ENCODE measurements at places on chromosomes 5 and 9.

- no peak for DNase-seq
Observed at GRCh38 chr5:68499987-68500386, 284.4 kb downstream of the PIK3R1 start.

- peak; percentile 44 for DNase-seq
Observed at GRCh38 chr9:128927731-128928411, 7.1 kb downstream of the PHYHD1 start.

GRCh38 chr9:69034071-69034470 is 1.5 kb upstream of the FXN start:
- no peak for DNase-seq

DNA sequence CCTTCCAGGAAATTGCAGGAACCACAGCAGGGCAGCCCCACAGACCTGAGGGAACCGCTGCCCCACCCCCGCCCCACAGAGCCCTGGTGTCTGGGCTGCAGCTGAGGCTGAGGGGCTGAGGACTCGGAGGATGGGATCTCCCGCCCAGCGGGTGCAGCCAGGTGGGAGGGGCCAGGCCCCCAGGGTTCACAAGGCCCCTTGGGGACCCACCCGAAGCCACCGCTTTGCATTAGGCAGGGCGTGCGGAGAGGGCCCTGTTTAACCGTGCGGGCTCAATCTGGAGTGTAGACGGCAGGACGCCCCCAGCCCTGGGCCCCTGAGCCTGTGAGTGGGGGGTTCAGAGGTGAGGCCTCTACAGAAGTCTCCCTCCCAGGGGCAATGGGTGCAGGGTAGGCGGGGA is 10.8 kb downstream of the NOTCH1 start:
- peak; percentile 30 for DNase-seq

GRCh38 chr9:82206490-82206889 is 217.9 kb downstream of the SPATA31D1 start:
- DNase-seq, result no peak

DNA sequence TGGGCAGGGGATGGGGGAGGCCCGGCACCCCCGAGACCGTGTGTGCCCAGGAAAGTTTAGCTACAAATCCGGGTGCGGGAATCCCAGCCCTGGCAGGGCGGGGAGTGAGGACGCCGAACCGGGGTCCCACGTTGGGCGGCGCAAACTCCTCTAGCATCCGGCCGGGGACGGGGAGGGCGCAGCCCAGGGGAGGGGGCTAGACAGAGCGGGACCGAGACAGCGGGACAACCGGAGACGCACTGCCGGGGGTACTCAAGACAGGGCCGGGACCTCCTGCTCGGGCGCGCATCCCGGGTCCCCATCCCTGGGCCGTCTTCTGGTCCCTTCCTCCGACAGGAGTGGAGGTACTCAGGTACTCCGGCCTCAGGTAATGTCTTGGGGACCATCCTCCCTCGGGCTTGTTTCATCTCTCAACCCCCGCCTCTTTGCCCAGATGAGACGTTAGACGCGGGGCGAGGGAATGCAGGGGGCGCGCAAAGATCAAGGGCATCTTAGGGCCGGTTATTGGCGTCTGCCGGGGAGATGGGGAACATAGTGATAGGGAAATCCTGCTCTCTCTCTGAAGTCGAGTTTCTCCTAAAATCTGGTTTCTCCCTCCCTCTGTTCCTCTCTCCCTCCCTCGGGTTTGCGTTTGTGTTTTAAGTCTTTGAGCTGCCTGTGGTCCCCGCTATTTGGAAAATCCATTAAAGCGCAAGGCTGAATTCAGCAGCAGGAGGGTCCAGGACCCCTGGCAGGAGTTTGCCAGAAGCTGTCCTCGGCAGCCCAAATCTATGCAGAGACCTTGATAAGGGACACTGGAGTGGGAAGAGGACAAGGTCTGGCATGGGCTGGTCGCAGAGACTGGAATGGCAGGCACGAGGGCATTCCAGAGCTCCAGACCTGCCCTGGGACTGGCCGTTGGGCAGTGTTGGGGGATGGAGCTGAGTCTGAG is 815 bp downstream of the PDZD2 start:
- no peak for DNase-seq

GRCh38 chr5:16819522-16820167 is 116.4 kb downstream of the MYO10 start:
- DNase-seq, result no peak

GRCh38 chr5:141245250-141245717 is at the start of gene PCDHB15:
PCDHB15 (plus strand) TSS chr5:141245395; CDS start chr5:141245579, 184 bp downstream.
- DNase-seq, result no peak

DNA sequence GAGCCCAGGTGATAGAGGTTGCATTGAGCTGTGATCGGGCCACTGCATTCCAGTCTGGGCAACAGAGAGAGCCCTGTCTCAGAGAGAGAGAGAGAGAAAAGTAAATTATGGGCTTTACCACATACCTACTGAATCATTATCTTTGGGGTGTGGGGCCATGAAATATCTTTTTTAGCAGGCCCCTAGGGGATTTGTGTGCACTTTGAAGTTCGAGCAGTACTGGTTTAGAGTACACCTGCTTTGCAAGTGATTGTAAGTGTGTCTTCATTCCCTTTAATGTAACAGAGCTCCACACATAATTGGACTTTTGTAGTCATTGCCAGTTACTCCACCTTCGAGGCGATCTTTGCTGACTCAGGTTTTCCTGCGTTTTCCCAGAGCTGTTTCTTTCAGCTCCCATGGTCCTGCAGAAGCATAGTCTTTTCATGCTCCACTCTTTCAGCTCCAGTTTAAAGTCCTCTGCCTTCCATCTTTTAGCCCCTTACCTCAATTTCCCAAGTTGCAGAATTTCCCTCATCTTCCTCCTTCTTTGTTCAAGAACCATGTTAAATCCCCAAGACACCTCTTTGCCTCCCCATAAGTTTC is 24.0 kb upstream of the FRMPD1 start:
- DNase-seq, result no peak

- DNase-seq, result no peak
Observed at GRCh38 chr5:10620346-10620745, 56.5 kb downstream of the ANKRD33B start.

- no peak for DNase-seq
Observed at GRCh38 chr9:133483611-133484010, 4.7 kb upstream of the SLC2A6 start.

DNA sequence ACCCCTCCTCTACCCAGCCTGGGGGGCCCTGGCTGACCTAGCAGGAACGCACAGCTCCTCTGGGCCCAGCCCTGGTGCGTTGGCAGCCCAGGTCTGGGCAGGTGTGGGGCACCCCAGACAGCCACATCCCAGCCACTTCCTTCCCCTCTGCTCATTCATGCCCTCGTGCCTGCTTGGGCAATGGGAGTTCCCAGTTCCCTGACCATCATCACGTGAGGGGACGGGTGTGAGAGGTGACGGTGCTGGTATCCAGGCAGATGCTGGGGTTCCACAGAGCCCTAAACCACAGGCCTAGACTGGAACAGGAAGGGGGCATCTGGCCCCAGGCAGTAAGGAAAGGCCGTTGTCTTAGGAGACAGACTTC is 8.4 kb downstream of the RALGDS start:
- DNase-seq, result peak; percentile 98

GRCh38 chr5:126755593-126755992 is 21.3 kb upstream of the LMNB1 start:
- DNase-seq, result no peak

DNA sequence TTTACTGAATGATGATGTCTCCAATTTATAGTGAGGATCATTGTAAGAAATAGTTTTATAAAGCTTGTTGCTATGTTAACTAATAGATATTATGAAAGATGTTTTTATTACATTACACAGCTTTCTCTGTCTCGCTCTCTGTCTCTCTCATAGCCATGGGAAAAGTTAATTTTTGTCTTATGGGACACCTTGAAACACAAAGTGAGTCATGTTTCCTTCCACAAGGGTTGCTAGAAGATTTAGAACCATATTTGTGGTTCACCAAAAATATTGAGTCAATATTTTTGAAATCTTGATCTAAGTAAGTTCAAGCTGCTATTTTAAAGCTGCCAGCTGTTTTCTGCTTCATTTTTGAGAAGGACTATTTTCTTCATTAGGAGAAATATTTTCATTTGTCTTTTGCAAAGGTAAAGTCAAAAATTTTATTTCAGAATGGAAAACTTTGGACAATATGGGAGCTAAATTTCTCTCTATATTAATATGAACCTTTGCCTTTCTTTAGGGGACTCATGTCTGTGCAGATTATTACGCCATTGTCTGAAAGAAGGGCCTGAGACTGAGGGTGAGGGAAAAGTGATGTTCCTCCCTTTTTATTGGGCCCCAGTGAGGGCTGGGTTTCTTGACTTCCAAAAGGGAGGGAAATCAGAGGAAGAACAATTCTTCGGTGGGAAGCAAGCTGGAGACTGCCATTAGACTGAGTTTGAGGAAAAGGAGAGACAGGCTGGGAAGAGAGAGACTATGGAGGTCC is 87.9 kb upstream of the SLC24A2 start:
- DNase-seq, result no peak

GRCh38 chr9:122835313-122835731 is 6.9 kb upstream of the PDCL start:
- DNase-seq, result no peak
